Left hindlimb (tissue), 1 donor: ENCODE measurements at places on chromosomes 1 and 21.

GRCh38 chr1:59397139-59397858 lies 100.4 kb downstream of the FGGY start:
- DNase-seq = no peak

GRCh38 chr1:94104776-94105580 lies 16.0 kb downstream of the ABCA4 start:
- no peak for DNase-seq

DNA sequence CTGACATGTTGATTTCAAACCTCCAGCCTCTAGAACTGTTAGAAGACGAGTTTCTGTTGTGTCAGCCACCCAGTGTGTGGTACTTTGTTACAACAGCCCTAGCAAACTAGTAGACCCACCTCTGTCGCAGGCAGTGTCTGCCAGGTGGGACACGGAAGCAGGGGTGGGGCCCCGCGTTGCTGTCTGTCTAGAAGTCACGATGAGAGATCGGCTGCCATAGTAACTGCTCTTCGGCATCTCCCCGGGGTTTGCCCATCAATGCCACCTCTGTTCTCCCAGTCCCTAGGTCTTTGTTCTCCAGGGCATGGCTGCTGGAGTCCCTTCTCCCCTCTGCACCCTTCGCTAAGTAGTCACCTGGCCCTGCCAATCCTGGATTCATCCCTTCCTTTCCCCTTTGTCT lies 15.2 kb upstream of the CLSTN1 start:
- no peak for DNase-seq

DNA sequence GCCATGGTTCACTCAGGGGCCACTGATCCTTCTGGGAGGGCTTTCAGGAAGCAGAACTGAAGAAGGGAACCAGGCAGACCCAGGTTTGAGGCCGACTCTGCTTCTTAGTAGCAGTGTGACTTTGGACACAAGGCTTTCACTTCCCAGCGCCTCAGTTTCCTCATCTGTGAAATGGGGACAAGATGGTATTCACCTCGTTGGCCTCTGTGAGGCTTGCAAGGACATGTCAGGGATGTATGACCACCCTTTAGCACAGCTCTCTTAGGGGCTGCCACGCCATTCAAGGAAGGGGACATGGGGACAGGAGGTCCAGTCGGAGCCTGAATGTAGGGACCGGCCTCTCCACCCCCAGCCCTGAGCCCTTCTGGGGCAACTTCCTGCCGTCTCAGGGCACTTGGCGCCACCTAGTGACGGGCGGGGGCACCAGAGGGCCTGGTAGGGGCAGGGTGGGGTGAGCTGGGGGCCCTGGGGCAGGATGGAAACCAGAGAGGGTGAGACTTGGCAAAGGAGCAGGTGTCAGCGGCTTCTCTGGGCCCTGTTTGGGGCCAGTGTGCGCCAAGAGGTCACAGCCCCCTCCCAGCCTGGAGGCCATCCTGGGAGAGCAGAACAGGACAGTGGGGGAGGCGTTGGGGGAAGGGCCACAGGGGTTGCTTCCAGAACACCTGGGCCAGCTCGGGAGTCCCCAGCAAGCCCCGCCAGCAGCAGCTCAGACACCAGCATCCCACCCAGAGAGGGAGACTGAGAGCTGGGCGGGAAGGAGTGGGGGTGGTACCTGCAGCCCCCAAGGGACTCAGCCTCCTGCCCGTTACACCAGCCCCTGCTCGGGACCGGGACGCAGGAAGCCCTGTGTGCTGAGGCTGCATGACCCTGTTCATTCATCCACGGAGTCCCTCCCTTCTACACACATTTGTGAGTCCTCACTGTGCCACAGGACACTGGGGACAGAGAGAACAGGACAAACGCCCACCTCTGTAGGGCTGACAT lies 102.5 kb upstream of the TARDBP start:
- no peak for DNase-seq

- DNase-seq = no peak
Measured at GRCh38 chr1:191174298-191174697, 696.6 kb upstream of the BRINP3 start.

- DNase-seq = no peak
Measured at GRCh38 chr1:182229921-182230491, 161.6 kb downstream of the GLUL start.

- DNase-seq = no peak
Measured at GRCh38 chr21:14259747-14260146, 43.8 kb downstream of the RBM11 start.

- no peak for DNase-seq
Measured at GRCh38 chr1:100909018-100909417, 13.1 kb downstream of the SLC30A7 start.

DNA sequence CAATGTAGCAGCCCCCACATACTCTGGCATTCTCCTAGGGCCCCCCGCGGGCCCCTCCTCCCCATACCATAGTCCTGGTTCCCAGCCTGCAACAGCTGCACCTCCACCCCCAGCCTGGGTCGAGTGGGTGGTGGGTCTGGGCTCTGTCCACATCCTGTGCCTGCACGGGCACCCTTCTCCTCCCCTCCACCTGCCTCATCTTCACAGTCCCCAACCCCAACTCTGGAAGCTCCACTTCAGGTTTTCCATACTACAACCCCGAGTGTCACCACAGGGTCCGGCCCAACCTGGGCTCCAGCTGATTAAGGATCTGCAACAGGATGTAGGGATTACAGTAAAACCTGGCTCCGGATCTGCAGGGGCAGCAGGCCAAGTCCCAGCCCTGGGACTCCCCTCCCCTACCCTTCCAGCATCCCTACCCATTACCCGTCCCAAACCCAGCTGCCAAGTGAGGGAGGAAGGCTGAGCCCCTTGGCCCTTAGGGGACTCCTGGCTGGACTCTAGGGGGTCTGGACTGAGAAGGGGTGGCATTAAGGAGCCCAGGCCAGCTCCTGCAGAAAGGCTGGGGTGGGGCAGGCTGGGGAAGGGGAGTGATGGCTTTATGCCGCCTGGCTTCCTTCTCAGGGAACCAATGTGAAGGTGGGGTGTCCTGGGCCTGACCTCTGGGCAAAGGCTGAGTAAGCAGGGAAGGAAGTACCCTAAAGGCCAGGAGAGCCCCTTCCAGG lies 116.8 kb downstream of the CASZ1 start:
- DNase-seq = peak; percentile 74

- no peak for DNase-seq
Measured at GRCh38 chr1:150182247-150182646, 32.5 kb downstream of the PLEKHO1 start.

GRCh38 chr1:50667710-50668356 lies 244.6 kb upstream of the DMRTA2 start:
- no peak for DNase-seq

- no peak for DNase-seq
Measured at GRCh38 chr1:186155594-186155993, 219.5 kb downstream of the TPR start.

DNA sequence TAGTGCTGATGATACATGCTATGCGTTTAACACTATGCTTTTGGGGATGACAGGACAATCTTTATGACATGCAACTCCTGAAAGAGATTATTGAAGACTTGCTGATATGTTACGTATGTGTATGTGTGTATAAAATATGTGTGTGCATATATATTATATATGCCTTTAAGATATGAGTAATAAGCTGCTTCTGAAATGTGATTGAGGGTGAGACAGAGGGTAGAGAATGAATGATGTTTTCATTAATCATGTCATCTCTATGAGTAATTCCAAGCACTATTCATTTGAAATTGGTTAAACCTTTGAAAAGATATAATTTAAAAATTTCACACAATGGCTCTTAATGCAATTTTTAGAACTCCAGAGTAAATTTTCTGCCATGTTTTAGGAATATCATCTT lies 5.8 kb downstream of the BCL9 start:
- DNase-seq = no peak
